ENCODE measurements at places on chromosomes 4 and X.

- no peak for DNase-seq
Measured at GRCh38 chrX:44093431-44093830, 120.2 kb upstream of the NDP start.

DNA sequence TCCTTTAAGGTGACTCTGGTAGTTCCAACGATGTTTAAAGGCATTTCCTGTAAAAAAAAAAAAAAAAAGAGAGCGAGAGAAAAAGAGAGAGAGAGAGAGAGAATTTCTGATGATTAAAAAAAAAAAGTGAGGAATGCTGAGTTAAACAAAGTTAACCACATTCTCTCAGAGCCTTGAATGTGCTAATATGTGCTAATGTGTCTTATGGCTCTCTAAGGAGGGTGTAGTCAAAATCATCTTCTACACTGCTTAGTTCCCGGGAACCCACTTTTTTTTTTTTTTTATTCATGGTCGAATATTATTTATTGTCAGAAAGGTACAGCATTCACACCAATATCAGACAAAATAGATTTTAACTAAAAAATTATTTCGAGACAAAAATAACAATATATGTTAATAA, 111.7 kb downstream of the SNCA start:
- no peak for DNase-seq

DNA sequence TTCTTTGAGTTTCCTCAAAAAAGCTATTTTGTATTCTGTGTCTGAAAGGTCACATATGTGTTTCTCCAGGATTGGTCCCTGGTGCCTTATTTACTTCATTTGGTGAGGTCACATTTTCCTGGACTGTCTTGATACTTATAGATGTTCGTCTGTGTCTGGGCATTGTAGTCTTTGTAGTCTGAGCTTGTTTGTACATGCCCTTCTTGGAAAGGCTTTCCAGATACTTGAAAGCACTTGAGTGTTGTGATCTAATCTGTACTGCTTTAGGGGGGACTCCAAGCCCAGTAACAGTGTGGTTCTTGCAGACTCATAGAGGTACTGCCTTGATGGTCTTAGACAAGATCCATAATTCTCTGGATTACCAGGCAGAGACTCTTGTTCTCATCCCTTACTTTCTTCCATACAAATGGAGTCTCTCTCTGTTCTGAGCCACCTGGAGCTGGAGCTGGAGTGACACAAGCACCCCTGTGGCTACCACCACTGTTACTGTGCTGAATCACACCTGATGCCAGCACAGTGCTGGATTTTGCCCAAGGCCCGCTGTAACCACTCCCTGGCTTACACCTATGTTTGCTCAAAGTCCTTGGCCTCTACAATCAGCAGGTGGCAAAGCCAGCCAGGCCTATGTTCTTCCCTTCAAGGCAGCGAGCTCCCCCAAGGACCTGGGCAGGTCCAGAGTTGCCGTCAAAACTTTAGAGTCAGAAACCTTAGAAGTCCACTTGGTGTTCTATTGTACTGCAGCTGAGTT, 72.3 kb upstream of the EFHC2 start:
- DNase-seq: no peak

DNA sequence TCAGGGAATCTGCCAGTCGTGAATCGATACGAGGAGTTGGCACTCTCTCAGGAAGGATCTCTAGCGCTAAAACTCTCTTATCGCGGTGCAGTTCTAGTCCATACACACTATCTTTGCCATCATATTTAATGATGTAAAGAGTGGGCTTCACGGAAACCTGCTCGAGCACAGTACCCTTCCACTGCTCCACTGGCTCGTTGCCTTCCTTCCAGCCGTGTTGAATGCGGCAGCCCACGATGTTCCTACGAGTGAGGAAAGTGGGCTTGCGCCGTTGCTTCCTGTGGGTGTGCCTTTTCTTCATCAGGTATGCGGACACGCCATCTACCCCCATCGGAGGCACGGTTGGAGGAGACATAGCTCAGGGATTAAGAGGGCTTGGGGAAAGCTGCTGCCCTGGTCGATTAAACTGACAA, 661 bp downstream of the SPIN4 start:
- DNase-seq: peak; percentile 12

DNA sequence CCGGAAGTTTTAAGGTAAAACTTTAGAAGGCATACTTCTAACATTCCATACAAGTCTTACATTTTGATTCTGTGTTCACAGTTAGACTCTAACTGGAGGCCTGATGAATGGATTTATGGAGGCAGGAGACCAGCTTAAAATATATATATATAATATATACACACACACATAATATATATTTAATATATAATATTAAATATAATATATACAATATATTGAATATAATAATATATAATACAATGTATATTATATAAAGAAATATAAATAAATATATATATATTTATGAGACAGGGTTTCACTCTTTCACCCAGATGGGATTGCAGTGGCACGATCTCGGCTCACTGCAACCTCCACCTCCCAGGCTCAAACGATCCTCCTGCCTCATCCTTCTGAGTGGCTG, 7.9 kb upstream of the CTSO start:
- DNase-seq: no peak

DNA sequence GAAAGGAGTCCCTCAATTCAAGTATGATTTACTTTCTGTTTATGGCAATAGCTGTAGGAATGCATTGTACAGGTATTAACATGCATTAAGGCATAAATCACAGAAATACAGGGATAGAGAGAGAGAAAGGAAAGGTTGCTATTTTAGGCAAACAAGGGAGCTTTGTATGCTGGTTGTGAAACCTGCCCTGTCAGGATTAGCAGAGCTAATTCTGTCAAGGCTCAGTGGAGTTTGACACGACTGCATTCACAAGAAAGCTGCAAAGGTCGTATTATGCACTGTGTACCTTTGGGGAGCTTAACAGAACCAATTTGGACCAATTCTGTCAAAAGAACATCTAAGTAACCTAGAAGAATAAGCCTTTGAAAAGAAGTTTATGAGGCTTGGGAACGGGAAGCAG, 239.3 kb downstream of the GRIA2 start:
- no peak for DNase-seq

GRCh38 chr4:132839070-132839469, 310.0 kb upstream of the PCDH10 start:
- no peak for DNase-seq

- no peak for DNase-seq
Measured at GRCh38 chrX:78957768-78958130, 12.6 kb downstream of the P2RY10 start.
